ENCODE measurements at places on chromosomes 12 and 14.

DNA sequence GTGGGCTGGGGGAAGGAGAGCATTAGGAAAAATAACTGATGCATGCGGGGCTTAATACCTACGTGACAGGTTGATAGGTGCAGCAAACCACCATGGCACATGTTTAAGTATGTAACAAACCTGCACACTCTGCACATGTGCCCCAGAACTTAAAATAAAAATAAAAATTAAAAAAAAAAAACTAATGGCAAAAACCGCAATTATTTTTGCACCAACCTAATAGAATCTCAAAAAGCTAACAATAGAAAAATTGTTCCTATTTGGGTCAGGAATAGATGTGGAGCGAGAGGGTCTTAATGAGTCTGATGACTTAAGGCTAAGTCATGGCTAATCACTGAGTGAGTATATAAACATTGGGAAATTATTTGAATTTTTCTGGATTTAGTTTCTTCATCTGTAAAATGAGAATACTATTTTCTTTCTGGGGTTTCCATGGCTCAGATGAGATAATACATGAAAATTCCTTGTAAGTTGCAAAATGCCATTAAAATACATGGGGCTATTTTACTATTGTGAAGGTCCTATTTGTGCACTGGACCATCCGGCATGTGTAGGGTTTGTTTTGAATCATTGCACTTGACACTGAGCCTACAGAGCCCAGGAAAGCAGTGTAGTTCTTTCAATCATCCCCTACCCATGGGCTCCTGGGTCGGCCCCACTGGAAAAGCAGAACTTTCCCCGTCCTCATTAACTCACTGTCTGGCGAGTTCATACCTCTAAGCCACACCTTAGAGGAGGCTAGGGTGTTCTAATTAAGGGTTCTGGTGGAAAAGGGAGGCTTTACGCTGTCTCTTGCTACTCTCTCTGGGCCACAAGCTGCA is 164.1 kb upstream of the NTF3 start:
- no peak for DNase-seq

DNA sequence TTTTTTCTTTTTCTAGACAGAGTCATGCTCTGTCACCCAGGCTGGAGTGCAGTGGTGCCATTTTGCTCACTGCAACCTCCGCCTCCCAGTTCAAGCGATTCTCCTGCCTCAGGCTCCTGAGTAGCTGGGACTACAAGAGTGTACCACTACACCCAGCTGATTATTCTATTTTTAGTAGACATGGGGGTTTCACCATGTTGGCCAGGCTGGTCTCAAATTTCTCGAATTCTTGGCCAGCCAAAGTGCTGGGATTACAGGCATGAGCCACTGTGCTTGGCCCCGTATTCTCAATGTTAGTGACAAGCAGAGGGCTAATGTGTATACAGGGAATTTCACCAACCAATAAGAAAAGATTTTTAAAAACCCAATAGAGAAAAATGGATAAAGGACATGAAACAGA is 8.4 kb downstream of the PLBD2 start:
- no peak for DNase-seq

DNA sequence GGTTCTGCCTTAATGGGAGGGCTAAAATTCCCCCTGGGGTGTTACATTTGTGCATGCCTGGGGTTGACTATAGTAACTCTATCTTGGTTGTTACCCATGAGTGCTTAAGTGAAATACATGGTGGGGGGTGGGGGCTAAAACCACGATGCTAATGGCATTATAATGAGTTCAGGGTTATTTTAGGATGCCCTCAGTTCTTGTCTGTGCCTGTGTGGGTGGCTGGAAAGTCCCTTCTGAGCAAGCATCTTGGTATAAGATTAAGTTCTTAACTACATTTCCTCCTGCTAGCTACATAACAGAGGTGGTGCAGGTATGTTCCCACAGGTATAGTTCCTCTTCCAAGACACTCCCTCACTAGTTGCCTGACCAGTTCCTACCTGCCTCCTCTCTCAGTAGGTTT is 822.3 kb downstream of the LRFN5 start:
- peak; percentile 33 for DNase-seq

- DNase-seq = no peak
These were observed 284.2 kb upstream of the CAND1 start for GRCh38 chr12:66984962-66985361.

DNA sequence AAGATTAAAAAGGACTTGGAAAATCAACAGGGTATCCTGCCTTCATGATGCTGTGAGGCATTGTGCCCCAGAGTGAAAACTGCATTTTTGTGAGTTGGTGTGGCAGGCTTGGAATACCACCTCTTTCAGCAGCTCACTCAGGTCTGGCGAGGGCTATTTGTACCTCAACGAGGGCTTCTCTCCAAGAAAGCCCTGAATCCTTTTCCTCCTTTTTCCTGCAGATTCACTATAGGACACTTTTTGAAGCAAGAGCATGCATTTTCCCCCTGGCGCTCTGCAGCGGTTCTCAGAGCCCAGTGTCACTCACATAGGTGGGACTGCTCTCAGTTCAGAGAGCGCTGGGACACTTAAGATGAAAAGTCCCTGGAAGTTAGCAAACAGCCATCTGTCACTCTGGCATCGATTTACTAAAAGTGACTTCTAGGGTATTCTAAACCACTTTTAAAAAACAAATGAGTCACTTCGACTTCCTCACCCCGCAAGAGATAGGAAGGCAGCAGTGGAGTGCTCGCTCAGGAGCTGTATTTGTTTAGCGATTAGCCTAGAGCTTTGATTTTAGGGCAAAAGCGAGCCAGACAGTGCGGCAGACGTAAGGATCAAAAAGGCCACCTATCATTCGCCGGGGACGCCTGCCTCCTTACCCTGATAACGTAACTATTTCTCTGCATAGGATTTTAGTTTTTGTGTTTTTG is 782 bp upstream of the LGR5 start:
- no peak for DNase-seq

DNA sequence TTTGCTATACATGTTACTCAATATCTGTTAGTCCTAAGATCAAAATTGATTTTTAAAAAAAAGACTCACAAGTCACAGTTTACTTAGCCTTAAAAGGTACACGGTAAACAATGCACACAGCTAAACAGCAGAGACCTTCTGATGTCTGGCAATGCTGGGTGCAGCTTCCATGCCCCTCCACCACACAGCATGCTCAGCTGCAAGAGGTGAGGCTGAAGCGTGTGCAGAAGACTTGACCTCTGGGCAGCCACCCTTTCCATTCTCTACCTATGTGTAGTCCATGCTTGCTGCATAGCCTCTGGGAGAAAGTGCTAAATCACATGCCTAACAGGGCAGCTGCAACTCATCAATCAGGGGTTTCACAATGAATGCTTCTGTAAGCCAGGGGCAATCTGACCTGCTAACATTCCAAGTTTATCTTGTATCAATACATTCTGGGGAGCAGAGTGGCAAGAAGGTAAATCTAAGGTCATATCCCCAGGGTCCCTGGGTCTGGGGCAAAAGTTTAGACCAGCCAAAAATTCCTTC is 44.5 kb upstream of the AMN1 start:
- DNase-seq = no peak

- DNase-seq = no peak
These were observed 419.8 kb downstream of the RGS6 start for GRCh38 chr14:72352012-72352411.

DNA sequence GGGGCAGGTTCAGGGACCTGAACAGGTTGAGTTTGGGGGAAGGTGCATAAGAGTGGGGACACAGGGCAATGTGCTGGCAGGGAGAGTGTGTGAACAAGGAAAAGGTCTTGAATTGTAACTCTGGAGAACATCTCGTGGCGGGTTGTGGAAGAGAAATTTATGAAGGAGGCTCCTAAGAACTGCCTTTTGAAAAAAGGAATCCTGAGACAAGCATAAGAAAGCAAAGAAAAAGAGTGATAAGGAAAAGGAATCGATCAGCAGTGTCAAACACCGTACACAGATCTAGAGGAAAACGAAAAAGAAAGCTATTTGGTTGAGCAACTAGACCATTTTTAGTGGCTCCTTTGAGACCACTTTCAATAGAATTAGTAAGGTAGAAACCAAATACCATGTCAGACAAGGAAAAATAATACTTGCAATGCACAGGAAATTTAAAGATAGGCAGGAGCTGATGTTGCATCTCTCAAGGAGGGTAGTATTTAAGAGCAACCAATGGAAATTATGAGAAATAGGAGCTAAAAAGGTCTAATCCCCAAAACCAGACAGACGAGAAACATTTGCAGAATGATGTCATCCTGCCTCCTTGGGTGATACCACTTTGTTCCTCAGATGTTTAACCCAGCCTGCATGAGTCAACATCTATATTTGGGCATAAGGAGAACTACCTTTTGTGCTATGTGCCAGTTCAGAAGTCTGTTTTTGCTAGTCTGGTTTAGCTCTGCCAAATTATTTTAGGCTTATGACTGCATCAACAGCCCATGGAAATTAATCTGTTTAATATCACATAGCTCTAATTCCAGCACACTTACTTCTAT is 64.5 kb upstream of the STK38L start:
- DNase-seq = peak; percentile 54

DNA sequence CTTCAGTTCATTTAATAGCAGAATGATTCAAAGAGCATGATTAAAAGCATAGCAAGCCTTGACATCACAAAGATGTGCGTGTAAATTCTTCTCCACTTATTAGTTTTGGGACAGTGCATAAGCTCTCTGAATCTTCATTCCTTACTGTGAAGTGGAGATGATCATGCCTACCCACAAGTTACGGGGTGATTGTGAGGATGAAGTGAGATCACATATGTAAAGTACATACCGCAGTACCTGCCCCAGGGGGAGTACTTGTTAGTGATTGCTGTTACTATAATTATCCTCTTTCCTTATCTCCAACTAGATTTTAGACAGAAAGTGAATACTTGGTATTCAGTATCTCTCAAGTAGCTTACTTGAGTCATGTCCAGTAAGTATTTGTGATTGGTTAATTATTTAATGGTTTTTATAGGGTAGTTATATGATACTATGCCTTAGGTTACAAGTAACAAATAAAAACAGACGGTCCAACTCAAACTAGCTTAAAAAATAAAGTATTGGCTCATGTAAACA is 6.0 kb downstream of the RAD9B start:
- no peak for DNase-seq

GRCh38 chr14:61973981-61974380 is 211.8 kb downstream of the SNAPC1 start:
- no peak for DNase-seq

DNA sequence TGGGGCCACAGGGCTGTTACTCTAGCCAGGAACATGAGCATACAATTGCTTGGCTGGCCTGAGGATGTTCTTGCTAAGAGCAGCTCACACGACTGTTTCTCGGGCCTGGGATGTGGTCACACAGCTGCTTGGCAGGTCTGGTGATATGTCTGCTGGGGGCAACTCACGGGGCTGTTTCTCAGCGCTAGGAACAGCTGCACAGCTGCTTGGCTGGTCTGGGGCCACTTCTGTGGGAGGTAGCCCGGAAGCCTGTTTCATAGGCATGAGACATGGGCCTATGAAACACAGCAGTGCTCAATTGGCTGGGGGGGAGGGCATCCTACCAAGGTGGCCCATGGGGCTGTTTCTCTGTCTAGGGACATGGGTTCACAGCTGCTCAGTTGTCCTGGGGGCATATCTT is 73.4 kb upstream of the DDHD1 start:
- no peak for DNase-seq

DNA sequence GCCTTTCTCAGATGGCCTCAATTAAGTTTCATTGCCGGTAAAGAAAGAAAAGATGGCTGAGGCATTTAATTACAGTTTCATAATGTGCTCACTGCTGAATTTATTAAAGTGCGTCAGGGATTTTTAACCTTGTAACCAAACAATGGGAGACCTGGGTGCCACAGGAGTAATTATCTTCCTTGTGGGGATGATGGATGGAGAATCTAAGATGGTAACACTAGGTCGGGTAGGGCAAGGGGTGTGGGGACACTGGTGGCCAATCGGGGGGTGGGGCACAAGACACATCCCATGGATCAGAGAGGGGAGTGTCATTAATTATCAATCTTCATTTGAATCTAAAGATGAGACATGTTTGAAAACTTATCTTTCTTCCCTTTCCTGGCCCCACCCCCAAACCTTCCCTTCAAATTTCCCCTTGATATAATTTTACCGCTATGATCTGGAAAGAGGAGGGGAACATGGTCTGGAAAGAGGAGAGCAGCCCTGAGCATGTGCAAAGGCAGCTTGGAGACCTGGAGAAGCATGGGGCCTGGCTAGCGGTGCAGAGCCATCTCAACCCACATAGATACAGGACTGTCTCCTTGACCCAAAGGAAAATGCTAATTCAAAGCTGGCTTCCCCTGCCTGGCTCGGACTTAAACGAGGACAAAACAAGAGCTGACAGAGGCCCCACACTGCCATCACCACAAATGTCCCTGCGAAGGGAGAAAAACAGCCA is 231.3 kb upstream of the NOS1 start:
- no peak for DNase-seq

DNA sequence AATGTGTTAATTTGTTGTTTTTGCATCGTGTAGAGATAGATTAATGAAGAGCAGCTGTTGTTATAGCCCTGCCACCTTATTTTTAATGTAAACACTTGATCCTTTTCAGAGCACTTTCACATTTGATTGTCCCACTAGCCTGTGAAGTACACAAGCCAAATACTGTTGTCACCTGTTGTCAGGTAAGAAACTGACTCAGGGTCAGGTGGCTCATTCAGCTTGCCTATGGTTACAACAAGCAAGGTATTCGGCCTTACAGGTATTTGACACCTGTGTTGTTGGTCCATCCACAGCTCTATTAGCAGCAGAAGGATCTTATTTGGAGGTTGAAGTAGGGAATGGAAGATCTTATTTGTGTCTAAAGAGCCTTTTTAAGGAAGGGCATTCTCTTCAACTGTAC is 108.9 kb downstream of the GPR135 start:
- DNase-seq = peak; percentile 65

DNA sequence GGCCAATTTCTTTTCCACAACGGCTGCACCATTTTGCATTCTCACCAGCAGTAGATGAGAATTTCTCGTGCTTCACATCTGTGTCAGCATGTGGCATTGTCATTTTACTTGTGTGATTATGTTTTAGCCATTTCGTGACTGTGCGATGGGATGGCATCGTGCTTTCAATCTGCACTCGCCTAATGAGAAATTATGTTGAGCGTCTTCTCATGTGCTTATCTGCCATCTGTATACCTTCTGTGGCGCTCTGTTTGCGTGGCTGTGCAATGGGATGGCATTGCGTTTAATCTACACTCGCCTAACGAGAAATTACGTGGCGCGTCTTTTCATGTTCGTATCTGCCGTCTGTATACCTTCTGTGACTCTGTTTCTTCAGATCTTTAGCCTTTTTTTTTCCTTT is 14.9 kb upstream of the GPR132 start:
- DNase-seq = no peak

DNA sequence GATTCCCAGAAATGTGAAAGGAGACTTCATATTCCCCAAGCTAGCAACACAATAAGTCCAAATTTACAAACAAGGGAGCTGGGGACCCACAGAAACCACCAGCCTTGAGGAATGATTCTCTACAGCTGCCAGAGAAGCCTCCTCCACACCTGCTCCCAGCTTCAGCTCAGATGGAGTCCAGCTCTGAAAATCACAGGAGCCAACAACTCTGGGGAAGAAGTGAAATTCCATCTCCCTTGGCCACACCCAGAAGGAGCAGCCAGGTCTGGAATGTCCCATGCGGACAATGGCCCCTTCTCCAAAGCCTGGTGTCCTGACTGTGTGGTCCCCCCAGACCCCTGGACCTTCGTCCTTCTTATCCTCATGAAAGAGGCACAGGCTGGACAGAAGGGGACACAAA is 45.4 kb downstream of the SYNE3 start:
- DNase-seq = no peak

- no peak for DNase-seq
These were observed 117.3 kb downstream of the NEDD1 start for GRCh38 chr12:97024393-97024792.

GRCh38 chr12:45977620-45978019 is 12.8 kb downstream of the SCAF11 start:
- DNase-seq = no peak

All from germinal center (tissue), 1 donor.